ENCODE measurements at places on chromosomes 13 and 19. TPM values are rescaled to one million over a fixed set of nuclear protein-coding genes. Genes with fewer than 3 reads are reported as not detected.

- DNase-seq = no peak
Observed at GRCh38 chr13:27177852-27178251, 6.2 kb upstream of the USP12 start.

DNA sequence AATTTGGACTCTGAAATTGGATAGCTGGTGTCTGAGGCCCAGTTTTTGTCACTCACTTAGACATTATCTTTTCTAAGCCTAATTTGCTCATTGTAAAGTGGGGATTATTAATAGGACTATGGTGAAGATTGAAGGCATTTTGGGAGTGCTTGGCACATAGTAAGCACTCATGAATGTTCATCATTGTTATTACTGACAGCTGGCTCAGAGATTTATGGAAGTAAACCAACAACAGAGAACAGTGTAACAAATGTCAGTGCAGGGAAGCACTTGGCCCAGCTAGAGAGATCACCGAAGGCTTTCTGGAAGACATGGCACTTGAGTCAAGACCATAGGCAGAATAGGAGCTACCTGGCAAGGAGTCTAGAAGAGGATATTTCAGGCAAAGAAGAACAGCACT lies 92.3 kb downstream of the RFC3 start:
- no peak for DNase-seq

DNA sequence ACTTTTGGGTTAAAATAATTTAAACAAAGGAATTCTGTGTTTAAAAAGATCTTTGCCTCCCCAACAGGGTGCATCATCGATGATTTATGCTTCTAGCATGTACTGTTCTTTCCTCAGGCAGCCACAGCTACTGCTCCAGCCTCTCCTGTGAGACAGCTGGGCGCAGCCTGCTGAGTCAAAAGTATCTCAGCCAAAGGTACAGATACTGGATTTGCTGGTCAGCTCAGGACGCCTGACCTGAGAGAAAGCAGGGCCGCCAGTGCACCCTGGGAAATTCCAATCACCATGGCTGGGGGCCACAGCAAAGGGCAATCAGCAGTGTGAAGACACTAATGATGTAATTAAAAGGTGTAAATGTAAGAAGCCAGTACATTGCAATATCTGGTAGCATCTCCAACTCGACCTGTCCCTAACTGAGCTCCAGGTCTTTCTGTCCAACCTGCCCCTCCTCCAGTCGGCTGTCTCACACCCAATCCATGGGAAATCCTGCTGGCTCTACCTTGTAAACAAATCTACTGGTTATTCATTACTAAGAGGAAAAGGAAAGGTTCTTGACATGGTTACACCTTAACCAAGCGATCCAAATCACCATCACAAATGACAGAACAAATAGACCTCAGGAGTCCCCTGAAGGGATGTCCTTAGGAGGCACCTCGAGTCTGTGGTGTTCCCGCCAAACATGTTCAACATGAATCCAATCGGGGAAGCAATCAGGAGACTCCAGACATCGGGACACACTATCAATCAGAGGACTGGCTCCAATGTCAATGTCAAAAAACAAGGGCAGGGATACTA lies 7.3 kb downstream of the OPA3 start:
- DNase-seq = no peak

- no peak for DNase-seq
Observed at GRCh38 chr19:40815223-40815622, 16.2 kb downstream of the EGLN2 start.

DNA sequence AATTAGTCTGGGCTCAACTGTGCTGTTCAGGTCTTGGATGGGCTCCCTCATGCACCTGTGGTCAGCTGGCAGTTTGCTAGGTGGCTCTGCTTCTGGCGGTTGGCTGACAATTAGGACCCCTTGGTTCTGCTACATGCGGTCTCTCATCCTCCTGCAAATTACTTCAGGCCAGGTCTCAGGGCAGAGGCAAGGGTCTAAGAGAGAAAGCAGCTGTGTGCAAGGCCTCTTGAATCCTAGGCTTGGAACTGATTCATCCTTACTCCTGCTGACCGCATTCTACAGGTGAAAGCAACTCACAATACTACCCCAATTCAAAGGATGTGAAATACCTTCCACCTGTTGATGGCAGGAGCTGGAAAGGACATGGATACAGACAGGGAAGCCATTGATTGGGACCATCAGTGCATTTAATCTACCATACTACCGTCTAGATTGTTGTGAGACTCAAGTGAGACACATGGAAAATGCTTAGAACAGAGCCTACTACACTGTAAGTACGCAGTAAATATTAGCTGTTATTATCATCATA lies 19.1 kb downstream of the CBY2 start:
- DNase-seq = no peak

DNA sequence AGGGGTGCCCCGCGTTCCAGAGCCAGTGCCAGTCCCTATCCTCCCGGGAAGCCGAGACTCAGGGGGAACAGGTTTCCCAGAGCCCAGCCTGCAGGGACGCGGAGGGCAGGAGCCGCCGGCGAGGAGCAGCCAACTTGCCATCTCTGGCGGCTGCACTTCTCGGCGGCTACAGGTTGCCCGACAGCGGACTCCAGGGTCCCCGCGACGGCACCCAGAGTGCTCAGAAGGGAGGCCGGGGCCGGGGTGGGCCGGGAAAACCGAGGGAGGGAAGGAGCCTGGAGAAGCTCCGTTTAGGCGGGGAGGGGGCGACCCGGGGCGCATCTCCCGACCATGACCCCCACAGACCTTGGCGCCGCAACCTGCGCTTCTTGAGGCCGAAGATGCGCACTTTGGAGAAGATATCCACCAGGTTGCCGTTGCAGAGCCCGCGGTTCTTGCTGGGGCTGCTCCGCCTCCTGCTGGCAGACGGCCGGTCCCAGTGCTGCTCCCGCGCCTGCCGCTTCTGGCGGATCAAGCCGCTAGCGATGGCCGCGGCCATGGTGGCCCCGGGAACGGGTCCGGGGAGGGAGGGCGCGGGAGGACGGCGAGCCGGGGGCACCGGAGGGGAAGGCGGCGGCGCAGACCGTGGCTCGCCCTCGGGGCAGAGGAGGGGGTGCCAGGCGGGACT lies 463.8 kb downstream of the ITGBL1 start:
- no peak for DNase-seq

DNA sequence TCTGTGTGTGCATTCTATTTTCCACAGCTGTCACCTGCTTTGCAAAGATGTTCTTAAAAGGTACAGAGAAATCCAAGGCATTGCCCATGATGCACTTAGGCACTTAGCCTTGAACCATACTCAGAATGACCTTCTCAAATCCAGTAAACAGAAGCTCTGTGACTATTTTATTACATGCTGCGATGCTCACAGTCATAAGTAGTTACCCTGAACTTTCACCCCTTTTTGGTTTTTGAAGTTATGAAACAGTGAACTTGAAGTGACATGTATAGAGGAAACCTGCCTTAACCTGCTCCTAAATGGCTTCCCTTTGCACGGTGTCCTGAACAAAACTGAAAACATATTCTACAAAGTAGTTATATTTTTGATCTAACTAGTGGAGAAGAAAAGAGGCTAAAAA lies 100.4 kb downstream of the SLC10A2 start:
- no peak for DNase-seq

GRCh38 chr13:60009300-60010253 lies 154.2 kb downstream of the DIAPH3 start:
- DNase-seq = no peak

The SIGLECL1 gene
- total RNA-seq = not detected

The PDX1 gene
- total RNA-seq = not detected

The FGF14 gene
- not detected for total RNA-seq

The RNF17 gene
- not detected for total RNA-seq

The NKG7 gene
- total RNA-seq = 901 TPM

The SNAPC2 gene
- 17.4 TPM for total RNA-seq
